Effector CD4-positive, alpha-beta T cell (primary cell): ENCODE measurements at places on chromosomes 16 and 17.

- DNase-seq, result no peak
These were observed 31.8 kb downstream of the ANKRD11 start for GRCh38 chr16:89458551-89458950.

DNA sequence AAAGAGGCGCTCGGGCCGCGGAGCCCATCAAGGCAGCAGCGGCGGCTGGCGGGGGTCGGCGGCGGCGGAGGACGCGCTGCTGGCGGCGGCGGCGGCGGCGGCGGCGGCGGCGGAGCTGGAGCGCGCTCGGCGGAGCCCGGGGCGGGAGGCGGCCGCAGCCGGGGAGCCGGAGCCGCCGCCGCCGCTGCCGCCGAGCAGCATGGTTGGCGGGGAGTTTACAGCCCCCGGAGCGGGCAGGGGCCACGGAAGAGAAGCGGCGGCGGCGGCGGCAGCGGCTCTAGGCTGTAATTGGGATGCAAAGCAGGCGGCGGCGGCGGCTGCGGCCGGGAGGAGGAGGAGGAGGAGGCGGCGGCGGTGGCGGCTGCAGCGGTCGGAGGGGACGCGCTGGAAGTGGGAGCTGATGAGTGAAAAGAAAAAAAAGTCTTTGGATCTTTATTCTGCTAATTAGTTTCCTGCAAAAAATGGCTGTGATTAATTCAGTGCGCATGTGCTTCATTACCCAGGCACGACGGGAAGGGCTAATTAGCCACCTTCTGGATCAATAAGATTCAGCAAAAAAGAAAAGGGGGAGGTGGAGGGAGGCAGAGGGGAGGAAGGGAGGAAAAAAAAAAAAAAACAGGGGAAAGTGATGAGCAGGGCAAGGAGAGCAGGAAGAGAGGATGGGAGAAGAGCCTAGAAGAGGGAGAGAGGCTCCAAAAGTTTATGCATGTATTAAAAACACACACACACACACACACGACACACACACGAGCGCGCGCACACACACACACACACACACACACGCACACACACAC lies 10.9 kb upstream of the ZFHX3 start:
- no peak for DNase-seq

DNA sequence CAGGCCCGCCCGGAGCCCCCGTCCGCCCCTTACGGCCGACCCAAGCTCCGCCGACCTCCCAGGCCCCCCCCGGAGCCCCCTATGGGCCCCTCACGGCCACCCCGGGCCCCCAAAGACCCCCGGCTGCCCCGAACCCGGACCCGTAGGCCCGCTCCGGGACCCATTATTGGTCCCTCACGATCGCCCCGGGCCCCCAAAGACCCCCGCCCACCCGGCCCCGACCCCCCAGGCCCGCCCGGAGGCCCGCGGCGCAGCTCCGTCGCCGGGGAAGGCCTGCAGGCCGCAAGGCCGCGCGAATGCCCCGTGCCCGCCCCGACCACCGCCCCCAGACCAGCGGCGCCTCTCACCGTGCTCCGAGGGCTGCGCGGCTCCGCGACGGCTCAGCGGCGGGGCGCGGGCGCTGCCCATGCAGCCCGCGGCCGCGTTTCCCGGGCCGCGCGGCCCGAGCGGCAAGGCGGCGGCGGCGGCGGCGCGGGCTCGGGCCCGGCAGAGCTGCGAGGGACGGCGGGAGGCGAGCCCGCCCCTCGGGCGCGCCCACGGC lies 393 bp downstream of the ANKRD11 start:
- no peak for DNase-seq

DNA sequence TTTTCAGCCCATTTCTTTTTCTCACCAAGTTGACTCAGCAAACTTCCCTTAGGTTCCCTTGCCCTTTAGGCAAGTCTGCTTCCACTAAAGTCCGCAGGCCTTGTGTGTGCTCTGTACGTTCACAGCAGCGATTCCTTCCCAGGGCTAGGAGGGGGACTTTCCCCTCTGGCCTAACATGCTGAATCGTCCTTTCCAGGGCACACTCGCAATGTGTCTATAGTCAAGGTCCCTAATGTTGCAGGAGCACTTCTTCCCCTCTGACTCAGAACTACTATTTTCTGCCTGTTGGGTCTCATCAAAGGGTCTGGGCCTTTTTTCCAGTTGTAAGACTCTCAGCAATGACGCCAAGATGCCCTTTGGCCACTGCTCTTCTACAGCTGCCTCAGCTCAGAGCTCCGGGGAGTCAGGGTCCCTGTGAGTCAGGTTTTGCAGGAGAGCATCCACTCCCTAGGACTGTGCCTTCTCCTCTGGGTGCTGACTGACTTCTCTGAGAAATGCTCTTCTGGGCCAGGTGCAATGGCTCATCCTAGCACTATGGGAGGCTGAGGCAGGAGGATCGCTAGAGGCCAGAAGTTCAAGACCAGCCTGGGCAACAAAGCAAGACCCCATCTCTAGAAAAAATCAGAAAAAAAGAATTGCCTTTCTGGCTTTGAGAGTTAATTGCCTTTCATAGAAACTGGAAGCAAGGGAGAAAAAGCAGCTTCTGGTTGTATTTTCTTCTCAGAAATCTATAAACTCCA lies 64.4 kb upstream of the TBX2 start:
- no peak for DNase-seq

- DNase-seq, result no peak
These were observed 12.3 kb upstream of the PITPNA start for GRCh38 chr17:1574697-1575471.
